ENCODE measurements at places on chromosomes 13 and 19.

DNA sequence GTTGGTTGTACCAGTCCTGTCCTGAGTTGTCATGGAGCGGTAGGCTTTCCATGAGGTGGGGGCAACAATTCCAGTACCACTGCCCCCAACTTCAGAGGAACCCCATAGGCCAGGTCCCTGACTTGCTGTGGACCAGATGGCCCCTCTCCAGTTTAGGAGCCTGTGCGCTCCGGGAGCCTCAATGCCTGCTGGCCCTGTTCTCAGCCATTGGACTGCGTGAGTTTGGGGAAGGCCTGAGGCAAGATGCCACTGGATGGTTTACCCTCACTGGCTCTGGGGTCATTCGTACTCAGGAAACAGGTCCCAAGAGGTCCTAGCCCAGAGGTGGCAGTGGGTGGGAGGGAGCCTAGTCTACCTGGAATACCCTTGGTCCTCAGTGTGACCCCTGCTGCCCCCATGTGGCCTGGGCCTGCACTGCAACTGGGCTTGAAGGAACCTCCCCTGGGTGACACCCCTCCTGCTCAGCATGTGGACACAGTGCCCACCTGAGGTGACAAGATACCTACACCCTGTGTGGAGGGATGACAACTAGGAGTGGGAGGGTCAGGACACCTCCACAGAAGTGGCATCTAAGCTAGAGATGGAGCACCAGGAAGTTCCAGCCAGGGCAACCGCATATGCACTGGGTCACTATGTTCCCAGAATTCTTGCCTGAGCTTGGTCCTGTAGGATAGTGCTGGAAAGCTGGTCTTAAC lies 6.0 kb upstream of the PRR19 start:
- peak; percentile 66 for DNase-seq

DNA sequence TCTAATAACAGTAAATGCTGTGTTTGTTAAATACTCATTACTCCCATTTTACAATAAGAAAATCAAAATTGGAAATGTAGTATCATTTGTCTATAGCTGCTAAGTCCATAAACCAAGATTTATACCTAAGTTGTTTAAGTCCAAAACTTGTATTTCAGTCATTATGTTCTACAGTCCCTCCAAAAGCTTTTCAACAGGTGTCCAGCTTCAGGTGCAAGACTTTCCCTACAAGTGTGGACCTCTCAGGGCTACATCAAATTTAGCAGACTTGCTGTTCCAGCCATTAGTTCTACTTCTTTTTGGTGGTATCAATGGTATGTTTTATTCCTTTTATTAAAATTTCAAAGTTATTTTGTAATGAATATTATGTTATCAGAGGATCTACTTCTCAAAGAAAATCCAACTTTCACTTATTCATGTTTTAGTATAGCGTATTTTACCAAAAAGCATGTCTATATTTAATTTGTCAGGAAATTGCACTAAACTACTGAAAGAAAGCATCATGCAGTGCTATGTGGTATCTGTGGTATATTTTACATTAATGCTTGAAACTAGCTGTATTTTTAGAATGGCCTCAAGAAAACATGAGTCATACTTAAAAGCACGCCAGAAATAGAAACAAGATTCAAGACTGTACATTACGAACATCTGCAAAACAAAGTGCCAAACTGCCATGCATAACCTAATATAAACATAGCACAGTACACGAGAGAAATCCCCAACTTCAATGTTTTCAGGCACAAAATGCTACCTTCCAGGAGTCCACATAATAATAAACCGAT lies 44.5 kb downstream of the VWA8 start:
- peak; percentile 88 for DNase-seq

- no peak for DNase-seq
These were observed 1169.6 kb downstream of the EFNB2 start for GRCh38 chr13:105365831-105366230.

DNA sequence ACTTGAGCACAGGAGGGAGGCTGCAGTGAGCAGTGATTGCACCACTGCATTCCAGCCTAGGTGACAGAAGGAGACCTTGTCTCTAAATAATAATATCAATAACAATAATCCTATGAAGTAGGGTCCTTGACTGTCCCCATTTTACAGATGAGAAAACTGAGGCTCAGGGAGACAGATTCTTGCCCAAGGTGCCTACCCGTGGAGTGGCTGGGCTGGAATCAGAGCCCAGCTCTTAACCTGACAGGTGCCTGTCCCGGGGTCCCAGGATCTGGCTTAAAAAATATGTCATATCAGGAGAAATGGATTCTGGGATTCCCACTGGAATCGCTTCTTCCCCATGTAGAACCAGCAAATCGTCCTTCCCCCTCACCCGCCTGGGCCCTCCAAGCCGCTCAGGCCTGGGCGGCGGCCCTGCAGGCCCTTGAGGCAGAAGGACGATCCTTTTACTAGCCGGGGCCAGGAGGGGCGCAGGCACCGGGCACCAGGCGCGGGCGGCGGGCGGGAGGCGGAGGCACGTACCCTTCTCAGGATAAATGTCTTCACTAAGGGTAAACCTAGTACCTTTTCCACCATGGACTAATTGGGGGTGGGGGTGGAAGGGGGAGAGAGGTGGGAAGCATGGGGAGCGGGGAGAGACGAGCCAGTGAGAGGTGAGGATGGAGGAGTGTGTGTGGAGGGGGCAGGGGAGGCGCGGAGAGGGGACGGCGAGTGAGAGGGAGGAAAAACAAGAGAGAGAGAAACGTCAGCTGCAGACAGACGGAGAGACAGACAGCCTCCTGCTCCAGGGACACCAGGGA lies 60.6 kb downstream of the COLGALT1 start:
- no peak for DNase-seq

GRCh38 chr13:59459972-59460371 lies 703.8 kb downstream of the DIAPH3 start:
- peak; percentile 33 for DNase-seq

GRCh38 chr13:110915874-110916206 lies 971 bp upstream of the ANKRD10 start:
- no peak for DNase-seq

- DNase-seq = no peak
These were observed 87.8 kb downstream of the ANKRD10 start for GRCh38 chr13:110826861-110827672.

DNA sequence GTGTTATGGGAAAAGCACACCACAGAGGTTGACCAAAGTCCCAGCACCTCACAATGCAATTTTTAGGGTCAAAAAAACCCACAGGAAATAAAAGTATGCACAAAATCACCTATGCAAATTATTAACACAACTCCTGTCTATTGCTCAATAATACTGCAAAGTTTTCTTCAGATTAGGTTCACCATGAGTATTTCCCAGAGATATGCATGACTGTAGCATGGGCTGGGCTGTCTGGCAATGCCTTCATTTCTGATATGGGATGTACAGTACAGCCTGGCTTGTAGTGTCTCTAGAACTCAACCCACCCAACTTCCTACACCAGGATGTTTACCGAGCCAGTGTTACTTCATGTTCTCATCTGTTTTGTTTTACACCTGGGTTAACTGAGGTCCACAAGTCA lies 698.7 kb upstream of the ARGLU1 start:
- peak; percentile 10 for DNase-seq

- DNase-seq = no peak
These were observed 42.7 kb downstream of the CAPN12 start for GRCh38 chr19:38701455-38702063.

DNA sequence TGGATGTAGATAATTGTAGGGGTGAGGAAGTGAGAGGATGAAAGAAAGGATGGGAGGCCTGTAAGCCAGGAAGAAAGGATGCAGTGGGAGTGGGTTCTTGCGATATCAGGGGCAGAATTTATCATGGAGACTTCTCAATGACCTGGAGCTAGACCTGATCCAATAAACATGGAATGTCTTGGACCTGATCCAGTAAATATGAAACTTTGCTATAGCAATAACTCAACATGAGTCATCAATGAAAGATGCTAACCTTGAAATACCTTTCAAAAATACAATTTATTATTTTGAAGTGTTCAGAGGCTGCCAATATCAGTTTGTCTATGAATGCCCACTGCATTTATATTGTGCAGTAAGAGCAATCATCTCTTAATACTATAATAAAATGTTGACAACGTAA lies 279.5 kb downstream of the POU4F1 start:
- no peak for DNase-seq

DNA sequence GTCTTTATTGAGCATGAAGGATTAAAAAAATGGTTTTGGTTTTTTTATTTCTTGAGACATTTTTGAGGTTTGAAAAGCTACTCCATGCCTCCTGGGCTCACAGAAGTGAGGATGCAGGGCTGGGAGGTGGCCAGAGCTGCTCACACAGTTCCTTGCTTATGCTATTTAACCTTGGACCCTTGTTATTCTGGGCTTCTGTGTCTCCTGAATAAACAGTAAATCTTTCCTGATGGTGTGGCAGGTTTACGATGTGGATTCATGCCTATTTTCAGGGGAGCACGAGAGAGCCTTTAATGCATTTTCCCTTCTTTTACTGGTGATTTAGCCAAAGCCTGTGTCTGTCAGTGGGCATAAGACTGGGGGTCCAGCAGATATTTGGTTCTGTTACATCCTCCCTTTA lies 34.3 kb upstream of the PCDH8 start:
- no peak for DNase-seq

Data from cardiac fibroblast (primary cell).